ENCODE measurements at places on chromosomes 1 and 21.
A peak's percentile ranks its signal among the peaks of the same experiment; 100 is the strongest.

- DNase-seq: peak; percentile 94
These were observed at the start of gene NUDC for GRCh38 chr1:26921540-26922430. Gene NUDC, plus strand, starts transcription at chr1:26921743. Its CDS starts 106 bp downstream, at chr1:26921849.

DNA sequence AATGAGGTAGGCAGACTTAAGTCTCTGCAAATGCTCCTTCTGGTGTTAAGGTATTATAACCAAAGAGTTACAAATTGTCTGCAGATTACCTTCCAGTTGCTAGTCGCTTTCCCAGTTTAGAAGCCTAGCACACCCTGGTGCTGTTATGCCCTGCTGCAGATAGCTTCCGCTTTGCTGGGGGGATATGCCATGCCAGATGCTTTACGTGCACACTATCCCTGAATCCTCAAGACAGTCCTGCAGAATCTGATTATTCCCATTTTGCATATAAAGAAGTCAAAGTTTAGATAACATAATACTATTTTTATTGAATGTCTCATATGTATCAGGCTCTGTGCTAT is 166.5 kb downstream of the DHRS3 start:
- no peak for DNase-seq

GRCh38 chr1:116906812-116907211 is 2.9 kb upstream of the PTGFRN start:
- no peak for DNase-seq

DNA sequence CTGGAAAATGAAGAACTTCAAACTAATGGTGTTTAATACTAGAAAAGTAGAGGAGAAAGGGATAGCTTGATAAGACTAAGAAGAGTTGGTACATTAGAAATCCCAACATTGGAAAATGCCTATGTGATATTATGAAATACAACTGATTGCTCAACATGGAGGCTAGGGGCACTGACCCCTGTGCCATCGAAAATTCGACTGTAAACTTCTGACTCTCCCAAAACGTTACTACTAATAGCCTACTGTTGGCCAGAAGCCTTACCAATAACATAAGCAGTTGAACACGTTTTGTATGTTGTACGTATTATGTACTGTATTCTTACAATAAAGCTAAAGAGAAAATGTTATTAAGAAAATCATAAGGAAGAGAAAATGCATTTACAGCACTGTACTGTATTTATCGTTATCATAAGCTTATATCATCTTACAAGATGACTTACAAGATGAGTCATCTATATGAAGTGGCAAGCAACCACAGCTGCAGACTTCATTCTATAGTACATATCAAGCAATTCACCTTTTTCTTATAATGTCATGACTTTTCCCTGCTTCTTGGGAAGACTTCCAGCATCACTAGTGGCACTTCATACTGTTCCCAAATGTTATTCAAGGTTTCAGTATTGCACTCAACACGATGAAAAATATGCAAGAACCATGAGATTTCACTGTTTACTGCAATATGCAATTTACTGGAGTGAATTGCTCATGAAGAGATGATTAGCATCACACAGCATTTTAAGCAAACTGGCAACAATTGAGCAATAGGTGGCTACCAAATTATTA is 12.9 kb upstream of the CTSK start:
- DNase-seq: no peak

DNA sequence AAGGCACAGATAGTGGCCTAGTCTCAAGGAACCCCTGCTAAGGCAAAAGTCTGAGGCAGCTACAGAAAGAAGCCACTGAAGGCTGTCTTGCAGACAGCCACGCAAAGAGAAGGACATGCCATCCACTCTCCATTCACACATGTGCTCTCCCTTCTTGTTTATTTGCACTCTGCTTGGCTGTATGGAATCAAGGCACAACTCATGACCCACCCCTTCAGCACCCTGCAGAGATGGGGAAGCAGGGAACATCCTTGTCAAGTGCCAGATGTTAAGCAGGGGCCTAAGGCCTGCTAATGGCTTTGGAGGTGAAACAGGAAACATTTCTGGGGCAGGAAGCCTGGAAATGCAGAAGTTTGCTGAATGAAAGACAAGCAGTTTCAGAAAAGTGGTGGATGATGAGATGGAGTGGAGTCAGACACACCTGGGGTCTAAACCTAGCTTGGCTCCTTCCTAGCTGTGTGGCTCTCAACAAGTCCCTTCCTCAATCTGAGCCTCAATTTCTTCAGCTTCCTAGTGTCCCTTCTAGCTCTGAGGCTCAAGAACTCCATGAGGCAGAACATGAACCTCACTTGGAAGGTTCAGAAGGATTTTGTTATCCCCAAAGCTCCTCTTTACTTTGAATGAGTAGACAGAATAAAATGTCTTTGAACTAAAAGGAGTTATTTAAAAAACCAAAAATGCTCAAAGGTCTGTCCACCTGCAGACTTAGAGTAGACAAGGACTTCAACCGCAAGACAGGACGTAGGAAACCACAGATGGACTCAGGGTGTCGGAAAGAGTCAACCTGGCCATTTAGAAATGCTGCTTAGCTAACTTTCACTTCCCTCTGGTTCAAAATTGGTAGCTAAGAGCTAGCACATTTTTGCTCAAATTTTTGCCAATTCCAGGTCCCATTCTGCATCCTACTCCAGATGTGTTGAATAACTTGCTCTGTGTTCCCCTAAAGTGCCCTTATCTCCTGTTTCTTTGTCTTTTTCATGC is 283.1 kb downstream of the PLPP3 start:
- no peak for DNase-seq

DNA sequence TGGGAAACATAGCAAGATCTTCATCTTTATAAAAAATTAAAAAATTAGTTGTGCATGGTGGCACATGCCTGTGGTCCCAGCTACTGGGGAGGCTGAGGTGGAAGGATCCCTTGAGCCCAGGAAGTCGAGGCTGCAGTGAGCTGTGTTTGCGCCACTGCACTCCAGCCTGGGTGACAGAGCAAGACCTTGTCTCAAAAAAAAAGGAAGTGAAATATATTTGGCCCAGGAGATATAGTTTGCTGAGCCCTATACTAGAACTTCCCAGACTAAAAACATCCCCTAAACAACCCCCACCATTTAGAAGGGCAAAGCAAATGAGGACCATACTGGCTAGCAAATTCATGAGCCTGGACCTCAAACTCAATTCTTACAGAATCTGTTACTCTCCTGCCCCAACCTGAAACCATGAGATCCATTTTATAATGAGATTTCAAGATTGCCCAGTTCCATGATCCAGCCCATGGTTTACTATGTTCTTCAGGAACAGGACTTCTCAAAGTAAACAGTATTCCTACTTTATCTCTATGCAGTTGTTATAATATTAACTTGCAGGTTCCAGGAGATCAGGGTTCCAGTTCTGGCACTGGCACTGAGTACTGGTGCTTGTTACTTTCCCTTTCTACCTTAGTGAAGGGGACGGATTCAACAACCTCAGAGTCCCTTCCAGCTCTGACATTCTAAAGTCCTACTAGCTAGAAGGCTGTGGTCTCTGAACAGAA is 48.9 kb upstream of the TADA1 start:
- DNase-seq: no peak

All from stimulated activated CD8-positive, alpha-beta memory T cell treated with anti-CD3 and anti-CD28 coated beads, Interleukin-2, amount 100 ng/mL, for 48 hours (primary cell).